ENCODE measurements at places on chromosomes 11 and 22. TPM values are rescaled to one million over a fixed set of nuclear protein-coding genes. Genes with fewer than 3 reads are reported as not detected.

GRCh38 chr11:2400762-2401435 is 349 bp downstream of the TSSC4 start:
- DNase-seq, result no peak

- DNase-seq, result no peak
Measured at GRCh38 chr11:59216641-59217564, 4.2 kb upstream of the MPEG1 start.

GRCh38 chr11:37504060-37504611 is 906.1 kb upstream of the RAG2 start:
- no peak for DNase-seq

DNA sequence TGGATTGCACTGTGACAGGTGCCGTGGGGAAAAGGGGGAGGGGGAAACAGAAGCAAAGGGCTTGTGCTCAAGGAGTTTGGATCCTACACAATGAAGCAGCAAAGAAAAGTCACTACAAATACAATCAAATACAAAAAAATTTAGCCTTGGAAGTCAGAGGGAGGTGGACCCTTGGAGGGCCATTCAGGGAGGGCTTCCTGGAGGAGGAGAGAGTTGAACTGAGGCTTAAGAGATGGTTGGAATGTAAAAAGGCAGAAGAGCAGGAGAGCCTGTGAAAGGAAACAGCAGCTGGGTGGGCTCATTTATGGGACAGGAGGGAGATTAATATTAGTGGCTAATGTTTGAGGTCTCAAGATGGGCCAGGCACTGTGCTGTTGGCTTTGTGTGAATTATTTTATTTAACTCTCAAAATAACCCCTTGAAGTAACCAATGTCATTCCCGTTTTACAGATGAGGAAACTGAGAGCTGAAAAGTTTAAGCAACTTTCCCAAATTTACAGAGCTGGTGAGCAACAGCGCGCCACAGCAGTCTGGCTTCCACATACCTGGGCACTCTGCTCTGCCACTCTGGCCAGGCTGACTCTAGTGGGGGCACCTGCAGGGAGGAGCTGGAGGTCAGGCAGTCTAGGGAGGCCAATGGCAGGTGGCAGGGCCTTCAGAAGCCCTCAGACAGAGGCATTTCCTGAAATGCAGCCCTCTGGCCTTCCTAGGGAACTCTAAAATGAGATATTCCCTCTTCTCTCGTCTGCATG is 2.7 kb upstream of the CHST1 start:
- no peak for DNase-seq

DNA sequence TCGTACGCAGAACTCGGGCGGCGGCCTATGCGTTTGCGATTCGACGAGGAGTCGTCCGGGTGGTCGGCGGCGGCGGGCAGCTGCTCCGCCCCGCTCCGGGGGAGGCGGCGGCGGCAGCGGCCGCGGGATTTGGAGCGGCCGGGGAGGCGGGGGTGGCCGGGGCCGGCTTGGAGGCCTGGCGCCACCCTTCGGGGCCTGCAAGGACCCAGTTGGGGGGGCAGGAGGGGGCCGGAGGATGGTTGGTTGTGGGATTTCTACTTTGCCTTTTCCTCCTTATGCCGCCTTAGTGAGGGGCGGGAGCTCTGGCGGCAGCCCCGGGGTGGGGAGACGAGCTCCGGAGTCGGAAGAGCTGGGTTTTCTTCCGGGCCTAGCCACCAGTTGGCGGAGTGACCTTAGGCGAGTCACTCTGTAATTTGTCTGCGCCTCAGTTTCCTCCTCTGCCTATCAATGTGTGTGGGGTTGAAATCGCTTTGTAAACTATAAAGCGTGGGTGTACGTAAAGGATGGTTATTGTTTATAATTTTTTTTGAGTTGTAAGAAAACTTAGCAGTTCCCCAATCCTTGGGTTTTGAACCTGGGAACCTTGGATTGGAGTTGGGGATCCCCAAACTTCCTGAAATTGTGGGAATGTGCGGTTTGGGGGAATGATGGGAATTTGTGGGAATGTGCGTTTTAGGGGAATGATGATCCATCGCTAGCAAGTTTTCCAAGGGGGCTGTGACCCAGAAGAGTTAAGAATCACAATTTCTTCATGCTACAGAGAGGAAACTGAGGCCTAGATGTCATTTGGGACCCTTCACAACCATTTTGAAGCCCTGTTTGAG is 679 bp downstream of the TUG1 start:
- DNase-seq, result peak; percentile 59

- no peak for DNase-seq
Measured at GRCh38 chr11:67732045-67732787, 57.8 kb upstream of the ALDH3B2 start.

Gene APOBEC3C
- 25.1 TPM for total RNA-seq

DNA sequence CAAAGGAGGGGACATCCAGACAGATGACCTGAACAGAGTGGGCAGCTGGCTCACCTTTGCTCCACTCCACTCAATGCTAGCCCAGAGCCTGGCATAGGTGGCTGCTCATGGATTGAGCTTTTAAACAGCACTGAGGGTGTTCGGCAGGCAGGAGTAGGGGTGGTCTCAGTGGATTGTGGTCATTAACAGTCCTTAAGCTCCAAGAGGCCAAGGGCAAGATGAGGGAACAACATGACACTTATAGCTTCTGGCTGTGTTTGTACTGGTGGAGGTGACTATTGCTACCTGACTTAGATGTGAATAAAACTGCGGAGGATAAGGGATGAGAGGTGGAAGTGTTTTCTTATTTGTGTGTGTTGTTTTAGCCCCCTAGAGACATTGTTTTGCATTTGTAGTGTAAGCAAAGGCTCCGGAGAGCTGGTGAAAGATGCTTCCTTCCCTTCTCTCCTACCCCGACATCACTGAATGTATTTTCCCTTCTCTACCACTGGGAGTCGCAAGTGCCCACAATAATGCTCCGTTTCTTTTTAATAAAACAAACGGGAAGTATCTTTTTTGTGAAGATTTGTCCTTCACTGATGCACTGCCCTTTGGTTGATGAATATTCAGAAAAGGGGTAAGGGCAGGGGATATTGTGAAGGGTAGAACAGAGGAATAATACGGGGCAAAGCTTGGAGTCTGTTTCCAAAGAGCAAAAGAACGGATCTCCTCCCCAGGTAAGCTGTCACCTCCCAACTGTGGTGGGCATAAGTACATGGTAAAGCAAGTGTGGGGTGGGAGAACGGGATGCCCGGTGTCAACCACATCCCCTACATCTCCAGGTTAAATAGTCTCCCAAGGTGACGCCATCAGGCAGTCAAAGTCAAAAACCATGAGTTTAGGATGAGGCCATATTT is 27.5 kb upstream of the MTNR1B start:
- DNase-seq, result no peak

- no peak for DNase-seq
Measured at GRCh38 chr11:117733316-117733715, 63.7 kb downstream of the DSCAML1 start.

Gene ANKK1
- total RNA-seq, result 0.98 TPM

Gene CTSF
- total RNA-seq, result 122 TPM

DNA sequence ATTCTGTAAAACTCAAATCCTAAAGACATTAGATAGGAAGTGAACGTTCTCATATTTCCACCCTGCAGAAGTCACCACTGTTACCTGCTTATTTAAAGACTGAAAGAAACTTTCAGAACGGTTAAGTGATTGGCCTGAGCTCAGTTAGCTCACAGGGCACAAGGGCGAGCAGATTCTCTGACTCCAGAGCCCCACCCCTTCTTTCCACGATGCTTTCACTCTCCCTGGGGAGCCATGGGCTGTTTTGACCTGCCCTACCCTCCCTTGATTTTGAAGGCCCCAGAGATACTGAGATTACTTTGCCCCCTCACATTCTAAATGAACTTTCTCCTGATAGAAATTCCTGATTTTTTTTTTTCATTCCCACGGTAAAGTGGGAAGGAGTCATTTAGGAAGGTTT is 33.9 kb downstream of the ARHGAP1 start:
- no peak for DNase-seq

Gene FOLR3
- total RNA-seq, result 1.1 TPM

Gene NPAS4
- total RNA-seq, result not detected

- DNase-seq, result no peak
Measured at GRCh38 chr11:12200991-12201985, 90.9 kb downstream of the MICAL2 start.

Gene PKP3
- 0.49 TPM for total RNA-seq
